ENCODE measurements at places on chromosomes 11 and 22. TPM values are rescaled to one million over a fixed set of nuclear protein-coding genes. Genes with fewer than 3 reads are reported as not detected.

KRTAP5-9 gene
- not detected for total RNA-seq

MS4A4E gene
- total RNA-seq = not detected

APOL3 gene
- total RNA-seq = not detected

SERHL2 gene
- 2.1 TPM for total RNA-seq

MYBPC3 gene
- total RNA-seq = not detected

MGAT3 gene
- total RNA-seq = 0.02 TPM

MAPK8IP1 gene
- total RNA-seq = 0.35 TPM

POU2AF1 gene
- total RNA-seq = not detected

RFPL3 gene
- not detected for total RNA-seq

THY1 gene
- total RNA-seq = not detected

ZP1 gene
- total RNA-seq = not detected

HEPHL1 gene
- not detected for total RNA-seq

UVRAG gene
- 9.2 TPM for total RNA-seq

IL10RA gene
- 0.35 TPM for total RNA-seq

CD6 gene
- total RNA-seq = not detected

RAB1B gene
- 55.6 TPM for total RNA-seq

OR52I1 gene
- total RNA-seq = not detected

E2F8 gene
- 1.2 TPM for total RNA-seq

IL18BP gene
- 2.4 TPM for total RNA-seq

ALDH3B2 gene
- not detected for total RNA-seq

SYCE3 gene
- total RNA-seq = not detected

OSM gene
- total RNA-seq = 4.8 TPM

RPL27A gene
- total RNA-seq = 1,369 TPM

GGT1 gene
- 53.5 TPM for total RNA-seq

CHRNA10 gene
- 0.30 TPM for total RNA-seq

MMP27 gene
- not detected for total RNA-seq

CARD16 gene
- not detected for total RNA-seq

SAA4 gene
- not detected for total RNA-seq

APOBEC3G gene
- total RNA-seq = 0.95 TPM

KCNJ1 gene
- total RNA-seq = not detected

RIC3 gene
- total RNA-seq = 1.4 TPM

GANAB gene
- 172 TPM for total RNA-seq

HEPN1 gene
- total RNA-seq = not detected

SRPRA gene
- 94.7 TPM for total RNA-seq

TRIM29 gene
- not detected for total RNA-seq

BACE1 gene
- 6.6 TPM for total RNA-seq

SORL1 gene
- total RNA-seq = 4.5 TPM

MS4A12 gene
- total RNA-seq = not detected

NOX4 gene
- not detected for total RNA-seq
